ENCODE measurements at places on chromosomes 11 and 22. TPM values are rescaled to one million over a fixed set of nuclear protein-coding genes. Genes with fewer than 3 reads are reported as not detected.

The TPH1 gene
- not detected for total RNA-seq

The RAB39A gene
- not detected for total RNA-seq

The PAMR1 gene
- total RNA-seq: 30.7 TPM

The TRIM6 gene
- 2.1 TPM for total RNA-seq

The RASL10A gene
- under 0.01 TPM for total RNA-seq

The SCGB1A1 gene
- total RNA-seq: not detected

The TH gene
- total RNA-seq: not detected

The TAF10 gene
- 94.7 TPM for total RNA-seq

The WNT7B gene
- not detected for total RNA-seq

The GP1BB gene
- total RNA-seq: not detected

The TYMP gene
- 18.0 TPM for total RNA-seq

The C22orf42 gene
- not detected for total RNA-seq

The PIM3 gene
- total RNA-seq: 21.4 TPM

The PARVG gene
- total RNA-seq: not detected

The PHLDB1 gene
- 114 TPM for total RNA-seq

The OR5P2 gene
- not detected for total RNA-seq

The TRIM29 gene
- total RNA-seq: not detected

The SPON1 gene
- total RNA-seq: 26.8 TPM

The DDI1 gene
- not detected for total RNA-seq

The KRTAP5-1 gene
- total RNA-seq: not detected

The RBFOX2 gene
- total RNA-seq: 155 TPM

The MED15 gene
- total RNA-seq: 27.6 TPM

The SYT13 gene
- total RNA-seq: not detected

The CD3G gene
- not detected for total RNA-seq

The ACTN3 gene
- total RNA-seq: under 0.01 TPM

The C11orf65 gene
- 0.35 TPM for total RNA-seq

The CHRNA10 gene
- total RNA-seq: 1.1 TPM

The ABCC8 gene
- not detected for total RNA-seq

The ARHGEF12 gene
- 54.5 TPM for total RNA-seq

The MTCH2 gene
- 72.7 TPM for total RNA-seq
